ENCODE measurements at places on chromosomes 4 and X.
A peak's percentile ranks its signal among the peaks of the same experiment; 100 is the strongest.

- no peaks in the 10 kb centered on the region for H3K36me3 ChIP-seq
- no peak overlapping the region for H3K27ac ChIP-seq
Observed at GRCh38 chr4:15451866-15452765, 17.6 kb upstream of the CC2D2A start.

GRCh38 chr4:112982680-112983079 lies 66.8 kb upstream of the ANK2 start:
- no peaks in the 10 kb centered on the region for H3K36me3 ChIP-seq
- H3K4me3 ChIP-seq, result no peak overlapping the region
- H3K27me3 ChIP-seq, result no peaks in the 10 kb centered on the region
- no peaks in the 10 kb centered on the region for H3K4me1 ChIP-seq
- no peak for DNase-seq
- H3K27ac ChIP-seq, result no peak overlapping the region

DNA sequence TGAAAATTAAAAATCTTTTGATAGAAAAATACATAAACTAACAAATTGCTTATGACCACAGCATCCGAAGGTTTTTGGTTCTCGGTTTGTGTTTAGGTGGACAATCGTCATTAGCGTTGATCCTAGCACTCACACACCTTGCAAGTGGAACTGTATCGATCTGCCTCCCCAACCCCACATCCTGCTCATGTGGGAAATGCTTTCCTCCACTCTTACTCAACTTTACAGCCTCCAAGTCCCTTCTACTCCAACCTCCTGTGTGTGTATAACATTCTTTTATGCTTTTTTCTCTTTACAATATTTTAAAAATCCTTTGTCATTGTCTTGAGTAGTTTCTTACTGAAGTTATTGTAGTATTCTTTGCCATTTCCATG lies 15.6 kb upstream of the TMEM131L start:
- H3K27ac ChIP-seq, result peak overlapping the region; percentile 68
- H3K4me1 ChIP-seq, result peaks cover 19% of the 10 kb centered on the region
- H3K36me3 ChIP-seq, result no peaks in the 10 kb centered on the region
- DNase-seq, result no peak
- H3K27me3 ChIP-seq, result peaks cover 2% of the 10 kb centered on the region

DNA sequence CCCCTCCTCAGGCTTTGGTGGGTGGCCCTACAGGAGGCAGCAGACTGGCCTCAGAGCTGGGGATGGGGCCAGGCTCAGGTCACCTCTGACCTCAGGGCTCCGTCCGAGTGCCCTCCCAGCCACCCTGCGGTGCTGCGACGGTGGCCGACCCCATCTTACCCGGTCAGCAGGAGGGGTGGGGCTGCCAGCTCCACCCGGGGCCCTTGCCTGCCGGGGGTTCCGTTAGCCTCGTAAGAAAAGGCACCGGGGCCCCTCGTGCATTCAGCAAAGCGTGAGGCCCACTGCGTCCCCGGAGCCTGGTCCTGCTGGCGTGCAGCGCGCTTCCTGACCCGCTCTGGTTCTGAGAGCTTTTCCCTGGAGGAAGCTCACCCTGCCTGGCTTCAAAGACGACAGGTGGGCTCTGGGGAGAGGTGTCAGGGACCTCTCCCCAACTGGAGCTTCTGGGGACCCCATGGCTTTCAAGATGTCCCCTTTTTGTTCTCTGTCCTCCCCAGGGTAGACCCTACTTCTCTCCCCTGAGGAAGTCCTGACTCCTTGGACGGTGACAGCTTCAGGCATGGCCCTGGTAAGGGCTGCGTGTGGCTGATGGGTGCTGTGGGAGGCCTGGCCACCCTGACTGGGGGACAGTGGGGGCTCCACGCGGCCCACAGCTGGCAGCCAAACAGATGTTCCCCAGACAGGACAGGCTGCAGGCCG lies 15.9 kb downstream of the FGFRL1 start:
- H3K4me1 ChIP-seq, result no peaks in the 10 kb centered on the region
- no peak overlapping the region for H3K27ac ChIP-seq
- H3K27me3 ChIP-seq, result no peaks in the 10 kb centered on the region
- no peak for DNase-seq

DNA sequence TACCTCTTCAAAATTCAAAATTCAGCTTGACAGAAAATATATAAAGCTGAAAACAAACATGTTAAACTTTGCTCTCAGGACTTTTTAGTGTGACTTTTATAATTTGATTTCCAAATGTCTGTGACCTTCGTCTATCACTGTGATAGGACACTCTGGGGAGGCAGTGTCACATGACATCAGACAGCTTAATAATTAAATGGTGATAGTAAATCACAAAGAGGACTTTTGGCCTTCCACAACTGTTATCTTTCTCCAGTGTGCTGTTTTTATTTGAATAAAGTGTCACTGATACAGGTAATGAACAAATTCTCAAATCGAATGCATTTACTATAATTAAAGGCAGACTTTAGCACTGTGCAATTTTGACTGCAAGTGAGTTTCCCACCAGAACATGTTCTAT lies 83.1 kb downstream of the MID1 start:
- peaks cover 2% of the 10 kb centered on the region for H3K27me3 ChIP-seq
- H3K27ac ChIP-seq, result no peak overlapping the region
- no peak overlapping the region for H3K4me3 ChIP-seq

GRCh38 chr4:182492423-182492822 lies 249.2 kb downstream of the TENM3 start:
- H3K36me3 ChIP-seq, result no peaks in the 10 kb centered on the region
- no peak overlapping the region for H3K4me3 ChIP-seq
- peaks cover 3% of the 10 kb centered on the region for H3K27me3 ChIP-seq
- H3K4me1 ChIP-seq, result no peaks in the 10 kb centered on the region

DNA sequence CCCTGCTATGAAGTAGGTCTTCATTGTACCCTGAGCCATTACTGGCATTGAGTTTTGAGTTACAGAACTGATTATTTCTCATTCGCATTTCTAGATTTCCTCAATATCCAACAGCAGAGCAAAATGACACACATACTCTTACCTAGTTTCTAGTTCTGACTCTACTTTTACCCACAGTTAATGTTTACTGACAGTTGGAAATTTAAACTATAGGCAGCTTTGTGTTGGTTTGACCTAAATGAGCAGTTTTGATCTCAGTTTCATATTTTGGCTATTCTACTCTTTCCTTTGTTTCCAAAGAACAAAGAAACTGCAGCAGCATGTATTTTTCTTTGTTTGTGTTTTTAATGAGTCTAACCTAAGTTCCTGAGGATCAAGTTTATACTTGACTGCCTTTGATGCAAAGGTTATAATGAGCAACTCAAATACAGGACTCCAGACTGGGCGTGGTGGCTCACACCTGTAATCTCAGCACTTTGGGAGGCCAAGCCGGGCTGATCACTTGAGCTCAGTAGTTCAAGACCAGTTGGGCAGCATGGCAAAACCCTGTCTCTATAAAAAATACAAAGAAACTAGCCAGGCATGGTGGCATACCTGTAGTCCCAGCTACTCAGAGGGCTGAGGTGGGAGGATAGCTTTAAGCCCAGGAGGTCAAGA lies 30.4 kb downstream of the TXK start:
- H3K36me3 ChIP-seq, result peaks cover 25% of the 10 kb centered on the region
- peak overlapping the region; percentile 69 for H3K4me3 ChIP-seq
- H3K27ac ChIP-seq, result peak overlapping the region; percentile 88
- DNase-seq, result no peak
- no peaks in the 10 kb centered on the region for H3K27me3 ChIP-seq

DNA sequence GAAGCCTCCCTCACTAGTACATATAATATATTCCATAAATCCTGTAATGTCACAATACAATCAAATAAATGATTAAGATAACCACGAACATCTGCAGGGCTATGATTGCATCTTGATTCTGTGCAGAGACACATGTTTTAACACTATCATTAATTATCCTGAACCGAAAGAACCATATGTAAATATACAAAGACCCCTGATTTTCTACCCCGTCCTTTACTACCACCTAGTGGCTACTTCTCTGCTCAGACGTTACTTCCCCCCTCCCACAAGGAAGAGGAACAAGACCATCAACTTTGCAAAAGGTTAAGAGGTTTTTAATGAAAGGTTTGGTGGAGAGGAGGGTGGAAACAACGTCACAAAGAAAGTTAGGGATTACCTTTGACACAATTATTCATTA lies 134.0 kb downstream of the COL4A6 start:
- H3K27me3 ChIP-seq, result no peaks in the 10 kb centered on the region
- H3K4me3 ChIP-seq, result no peak overlapping the region
- no peak overlapping the region for H3K27ac ChIP-seq
- no peaks in the 10 kb centered on the region for H3K36me3 ChIP-seq
- no peaks in the 10 kb centered on the region for H3K4me1 ChIP-seq

DNA sequence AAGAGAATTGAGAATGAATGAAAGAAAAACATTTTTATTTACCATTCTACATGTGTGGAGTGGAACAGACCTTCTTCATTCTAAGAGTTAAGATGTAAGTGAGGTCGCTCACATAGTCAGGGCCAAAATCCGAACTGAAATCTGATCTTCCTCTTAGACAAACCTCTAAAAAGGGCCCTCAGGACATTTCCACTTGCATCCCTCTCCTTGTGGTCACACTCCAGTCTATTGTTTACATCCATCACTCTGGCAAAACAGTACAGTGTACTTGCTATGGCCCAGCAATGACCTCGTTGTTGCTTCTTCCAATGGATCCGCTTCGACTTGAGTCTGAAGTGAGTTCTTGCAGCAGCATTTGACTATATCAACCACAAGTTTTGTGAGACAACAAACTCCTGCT lies 54.2 kb downstream of the MOSPD2 start:
- no peaks in the 10 kb centered on the region for H3K36me3 ChIP-seq
- H3K4me3 ChIP-seq, result no peak overlapping the region
- no peak for DNase-seq

DNA sequence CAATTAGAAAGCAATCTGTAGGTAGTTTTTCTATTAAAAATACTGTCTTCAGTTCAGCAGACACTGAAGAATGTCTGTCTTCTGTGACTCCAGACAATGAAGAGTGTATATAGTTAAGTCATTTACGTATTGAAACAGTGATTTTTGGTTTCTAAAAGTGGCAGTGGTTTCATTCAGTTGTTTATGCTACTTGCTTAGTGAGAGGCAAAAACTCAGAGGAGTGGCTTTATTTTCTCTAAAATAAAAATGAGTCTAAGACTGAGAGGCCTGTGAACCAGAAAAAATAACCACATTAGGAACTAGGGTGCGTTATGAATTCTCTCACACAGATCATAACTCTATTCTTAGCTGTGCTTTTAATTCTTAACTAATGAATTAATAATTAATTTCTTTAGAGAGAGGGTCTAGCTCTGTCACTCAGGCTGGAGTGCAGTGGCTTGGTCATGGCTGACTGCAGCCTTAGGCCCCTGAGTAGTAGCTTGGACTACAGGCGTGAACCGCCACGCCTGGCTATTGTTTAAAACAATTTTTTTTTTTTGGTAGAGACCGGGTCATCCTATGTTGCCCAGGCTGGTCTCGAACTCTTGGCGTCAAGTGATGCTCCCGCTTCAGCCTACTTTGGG lies 31.4 kb downstream of the FREM3 start:
- H3K4me3 ChIP-seq, result no peak overlapping the region
- DNase-seq, result no peak
- H3K27ac ChIP-seq, result no peak overlapping the region

- no peaks in the 10 kb centered on the region for H3K27me3 ChIP-seq
- H3K36me3 ChIP-seq, result no peaks in the 10 kb centered on the region
- H3K4me1 ChIP-seq, result no peaks in the 10 kb centered on the region
- no peak overlapping the region for H3K4me3 ChIP-seq
- DNase-seq, result no peak
- H3K27ac ChIP-seq, result no peak overlapping the region
Observed at GRCh38 chr4:112082954-112083586, 62.2 kb upstream of the FAM241A start.

- H3K27ac ChIP-seq, result no peak overlapping the region
- H3K27me3 ChIP-seq, result peaks cover 8% of the 10 kb centered on the region
- H3K36me3 ChIP-seq, result no peaks in the 10 kb centered on the region
- no peak for DNase-seq
Observed at GRCh38 chrX:102959471-102959870, 22.4 kb downstream of the RAB40AL start.

DNA sequence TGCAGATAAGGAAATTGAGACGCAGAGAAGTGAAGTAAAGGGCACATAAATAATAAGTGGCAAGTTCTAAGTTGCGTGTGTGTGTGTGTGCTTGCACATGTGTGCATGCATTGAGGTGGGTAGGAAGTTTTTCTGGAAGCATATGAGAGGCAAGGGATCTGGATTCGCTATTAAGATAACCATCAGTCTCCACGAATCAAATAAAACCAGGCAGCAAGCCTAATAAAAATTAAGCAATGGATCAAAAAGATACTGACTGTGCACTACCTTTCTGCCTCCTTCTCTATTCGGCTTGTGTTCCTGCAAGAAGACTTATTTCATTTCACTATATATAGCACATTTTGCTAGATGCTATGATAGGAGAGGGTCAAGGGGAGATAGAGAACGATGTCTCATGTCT lies 23.8 kb downstream of the SLC16A2 start:
- H3K4me1 ChIP-seq, result no peaks in the 10 kb centered on the region
- DNase-seq, result no peak
- H3K36me3 ChIP-seq, result no peaks in the 10 kb centered on the region
- H3K27ac ChIP-seq, result no peak overlapping the region
- H3K4me3 ChIP-seq, result no peak overlapping the region

GRCh38 chrX:115036029-115036428 lies 18.6 kb upstream of the IL13RA2 start:
- H3K4me1 ChIP-seq, result no peaks in the 10 kb centered on the region
- peaks cover 6% of the 10 kb centered on the region for H3K27me3 ChIP-seq
- H3K27ac ChIP-seq, result no peak overlapping the region
- H3K36me3 ChIP-seq, result no peaks in the 10 kb centered on the region

DNA sequence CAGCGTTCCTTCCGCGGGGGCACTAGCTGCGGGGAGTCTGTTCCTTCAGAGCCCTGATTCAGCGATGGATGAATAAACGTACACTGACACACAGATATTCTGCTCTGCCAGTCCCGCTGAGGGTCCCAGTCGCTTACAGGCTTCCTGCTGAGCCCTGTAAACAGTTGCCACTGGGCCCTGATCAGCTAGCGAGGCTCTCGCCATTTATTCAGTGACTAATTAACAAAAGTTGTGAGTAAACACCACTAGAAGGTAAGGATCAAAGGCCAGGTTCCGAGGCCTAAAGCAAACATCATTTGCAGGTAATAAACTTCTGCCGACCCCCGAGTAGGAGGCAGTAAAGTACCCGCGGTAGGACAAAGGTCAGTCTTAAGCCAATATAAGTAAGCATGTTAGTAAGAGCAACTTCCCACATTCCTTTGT lies 442.6 kb upstream of the GALNT7 start:
- H3K36me3 ChIP-seq, result peaks cover 4% of the 10 kb centered on the region
- H3K4me1 ChIP-seq, result no peaks in the 10 kb centered on the region

DNA sequence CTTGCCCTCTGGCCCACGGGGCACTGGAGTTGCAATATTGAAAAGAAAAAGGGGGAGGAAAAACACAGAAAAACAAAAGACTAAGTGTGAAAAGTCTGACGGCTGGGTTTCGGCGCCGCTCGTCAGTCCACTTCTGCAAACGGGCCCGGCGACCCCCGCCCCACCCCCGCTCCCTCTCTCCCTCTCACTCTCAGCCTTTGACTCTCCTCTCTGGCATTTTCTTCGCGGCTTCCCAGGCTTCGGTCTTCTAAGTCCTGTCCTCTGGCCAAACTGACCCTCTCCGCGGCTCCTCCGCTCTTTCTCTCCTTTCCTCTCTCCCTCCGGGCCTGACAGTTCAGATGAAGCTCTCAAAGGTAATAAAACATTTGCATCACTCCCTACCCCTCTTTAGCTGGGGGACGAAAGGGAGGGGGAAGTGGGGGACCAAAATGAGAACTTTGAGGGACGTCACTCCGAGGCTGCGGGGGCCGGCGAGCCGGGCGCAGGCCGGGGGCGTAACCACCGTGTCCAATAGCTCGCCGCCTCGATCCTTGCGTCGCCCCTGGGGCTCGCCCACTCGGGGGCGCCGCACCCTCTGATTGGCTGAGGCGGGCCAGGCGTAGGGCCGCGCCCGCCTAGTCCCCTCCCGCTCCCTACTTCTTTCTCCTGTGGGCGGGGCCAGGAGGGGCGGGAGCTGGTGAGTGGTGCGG lies at the start of gene NKX6-1:
Gene NKX6-1, minus strand, starts transcription at position 358 of the 689 bp plus-strand sequence. CDS start 1,064 bp downstream, outside the sequence.
- DNase-seq, result no peak
- H3K36me3 ChIP-seq, result peaks cover 7% of the 10 kb centered on the region
